Nasal cavity respiratory epithelium epithelial cell of viscerocranial mucosa (primary cell): ENCODE measurements at places on chromosomes 7 and 10. TPM values are rescaled to one million over a fixed set of nuclear protein-coding genes. Genes with fewer than 3 reads are reported as not detected.

Gene PNLIPRP2
- total RNA-seq, result not detected in 2 replicates

Gene CLCN1
- 0.64 TPM in 1 of 2 replicates, not detected in the other for total RNA-seq

Gene ICA1
- total RNA-seq, result 10.6 and 14.0 TPM in 2 replicates

Gene ADRB1
- 1.6 and 7.9 TPM in 2 replicates for total RNA-seq

Gene FXYD4
- not detected in 2 replicates for total RNA-seq

Gene HOXA1
- 0.07 and 0.68 TPM in 2 replicates for total RNA-seq

Gene ACHE
- total RNA-seq, result under 0.01 and 0.28 TPM in 2 replicates
